ENCODE measurements at places on chromosomes 2 and 18. TPM values are rescaled to one million over a fixed set of nuclear protein-coding genes. Genes with fewer than 3 reads are reported as not detected.

DNA sequence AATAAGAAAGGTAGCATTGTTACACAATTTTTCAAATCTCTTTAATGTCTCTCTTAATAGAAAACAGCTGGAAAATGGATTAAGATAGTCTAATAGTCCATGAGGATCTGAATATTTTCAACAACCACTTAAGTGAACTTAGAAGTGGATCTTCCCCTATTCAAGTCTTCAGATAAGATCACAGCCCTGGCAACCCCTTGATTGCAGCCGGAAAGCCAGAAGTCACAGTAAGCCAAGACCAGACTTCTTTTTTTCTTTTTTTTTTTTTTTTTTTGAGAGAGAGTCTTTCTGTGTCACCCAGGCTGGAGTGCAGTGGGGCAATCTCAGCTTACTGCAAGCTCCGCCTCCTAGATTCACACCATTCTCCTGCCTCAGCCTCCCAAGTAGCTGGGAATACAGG is 18.6 kb upstream of the ZC3H15 start:
- no peaks in the 10 kb centered on the region for H3K4me1 ChIP-seq
- no peak for DNase-seq
- no peak overlapping the region for H3K27ac ChIP-seq

DNA sequence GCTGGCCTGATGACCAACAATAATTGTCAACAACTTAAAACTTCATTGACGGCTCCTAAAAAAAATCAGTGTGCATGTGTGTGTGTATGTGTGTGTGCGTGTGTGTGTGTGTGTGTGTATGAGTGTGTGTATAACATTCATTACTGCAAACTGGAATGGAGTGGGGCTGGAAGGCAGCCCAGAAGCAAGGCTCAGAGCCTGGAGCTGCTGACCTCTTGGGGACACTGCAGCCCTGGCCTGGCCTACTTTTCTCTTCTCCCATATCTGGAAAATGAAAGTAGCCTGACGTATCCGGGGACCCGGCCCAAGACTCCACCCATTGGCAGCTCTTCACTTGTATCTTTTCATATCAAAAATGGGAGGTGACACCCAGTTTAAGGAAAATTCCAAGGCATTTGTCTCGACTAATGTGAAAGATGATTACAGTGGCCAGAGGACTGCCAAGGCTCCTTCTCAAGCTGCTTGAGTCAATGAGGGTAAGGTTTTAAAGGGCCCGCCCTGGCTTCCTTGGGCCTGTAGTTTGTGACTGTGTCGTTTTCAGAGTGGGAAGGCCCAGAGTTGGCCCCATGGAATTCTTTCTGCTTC is 72.4 kb upstream of the IL1R1 start:
- H3K4me3 ChIP-seq, result no peak overlapping the region
- H3K4me1 ChIP-seq, result peaks cover 9% of the 10 kb centered on the region
- DNase-seq, result no peak

DNA sequence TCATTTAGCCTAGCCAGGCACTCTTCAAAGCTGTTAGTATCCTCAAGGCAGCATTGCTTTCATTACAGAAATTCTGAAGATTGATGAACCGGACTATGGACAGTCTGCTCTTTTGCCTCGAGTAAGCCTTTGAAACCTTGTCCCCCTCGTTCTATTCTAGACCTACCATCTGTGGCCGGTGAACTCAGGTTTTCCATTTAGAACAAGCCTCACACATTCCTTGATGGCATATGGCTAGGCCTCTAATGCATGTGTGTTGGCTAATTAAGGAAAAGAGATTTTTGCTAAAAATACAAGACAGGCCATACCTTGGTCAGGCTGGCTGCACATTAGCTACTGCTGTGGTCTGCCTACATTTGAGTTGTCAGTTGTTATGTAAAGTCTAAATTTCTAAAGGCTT is 111.8 kb downstream of the CERS6 start:
- H3K4me1 ChIP-seq, result peaks cover 32% of the 10 kb centered on the region
- no peak for DNase-seq
- no peak overlapping the region for H3K4me3 ChIP-seq
- H3K36me3 ChIP-seq, result peaks cover 9% of the 10 kb centered on the region
- no peak overlapping the region for H3K27ac ChIP-seq

- H3K36me3 ChIP-seq, result no peaks in the 10 kb centered on the region
- no peak overlapping the region for H3K27ac ChIP-seq
- DNase-seq, result peak; percentile 69
- H3K4me3 ChIP-seq, result no peak overlapping the region
- no peaks in the 10 kb centered on the region for H3K27me3 ChIP-seq
Observed at GRCh38 chr18:36572135-36572856, 256.5 kb downstream of the TPGS2 start.

The DSC2 gene
- total RNA-seq, result 17.6 TPM
